ENCODE measurements at places on chromosomes 13 and 19.

DNA sequence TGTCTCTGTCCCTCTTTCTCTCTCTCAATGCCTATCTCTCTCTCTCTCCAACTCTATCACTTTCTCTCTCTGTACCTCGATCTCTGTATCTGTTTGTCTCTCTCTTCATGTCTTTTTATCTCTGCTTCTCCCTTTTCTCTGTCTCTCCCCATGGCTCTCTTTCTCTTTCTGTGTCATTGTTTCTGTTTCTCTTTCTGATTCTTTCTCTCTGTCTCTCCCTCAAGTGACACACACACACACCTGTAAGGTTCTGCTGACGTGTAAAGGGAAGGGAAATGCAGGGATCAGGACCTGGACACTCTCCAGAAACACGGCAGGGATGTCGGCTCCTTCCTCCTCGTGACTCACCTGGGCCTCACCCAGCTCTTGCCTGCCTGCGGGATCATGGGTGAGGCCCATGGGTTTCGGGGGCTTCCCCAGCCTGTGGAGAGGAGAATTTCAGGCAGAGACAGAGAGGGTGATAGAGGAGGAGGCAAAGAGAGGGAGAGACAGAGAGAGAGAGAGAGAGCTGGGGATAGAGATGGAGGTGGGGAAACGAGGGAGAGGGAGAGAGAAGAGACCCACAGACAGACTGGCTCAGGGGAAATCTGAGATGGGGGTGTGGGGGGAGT lies 5.4 kb upstream of the PLAUR start:
- DNase-seq: no peak

DNA sequence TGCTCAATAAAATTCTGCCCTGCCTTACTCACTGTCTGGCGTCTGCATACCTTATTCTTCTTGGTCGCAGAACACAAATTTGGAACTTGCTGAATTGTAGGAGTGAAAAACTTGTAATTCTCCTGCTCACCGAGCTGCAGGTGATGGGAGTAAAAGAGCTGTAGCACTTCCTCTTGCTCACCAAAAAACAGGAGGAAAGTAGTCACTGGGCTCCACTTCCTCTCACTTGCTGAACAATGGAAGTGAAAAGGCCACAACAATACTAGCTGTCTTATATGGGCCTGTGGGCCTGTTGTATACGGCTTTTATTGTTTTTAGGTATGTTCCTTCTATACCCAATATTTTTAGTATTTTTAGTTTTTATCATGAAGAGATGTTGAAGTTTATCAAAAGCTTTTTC lies 978.7 kb downstream of the SLITRK5 start:
- DNase-seq: no peak

DNA sequence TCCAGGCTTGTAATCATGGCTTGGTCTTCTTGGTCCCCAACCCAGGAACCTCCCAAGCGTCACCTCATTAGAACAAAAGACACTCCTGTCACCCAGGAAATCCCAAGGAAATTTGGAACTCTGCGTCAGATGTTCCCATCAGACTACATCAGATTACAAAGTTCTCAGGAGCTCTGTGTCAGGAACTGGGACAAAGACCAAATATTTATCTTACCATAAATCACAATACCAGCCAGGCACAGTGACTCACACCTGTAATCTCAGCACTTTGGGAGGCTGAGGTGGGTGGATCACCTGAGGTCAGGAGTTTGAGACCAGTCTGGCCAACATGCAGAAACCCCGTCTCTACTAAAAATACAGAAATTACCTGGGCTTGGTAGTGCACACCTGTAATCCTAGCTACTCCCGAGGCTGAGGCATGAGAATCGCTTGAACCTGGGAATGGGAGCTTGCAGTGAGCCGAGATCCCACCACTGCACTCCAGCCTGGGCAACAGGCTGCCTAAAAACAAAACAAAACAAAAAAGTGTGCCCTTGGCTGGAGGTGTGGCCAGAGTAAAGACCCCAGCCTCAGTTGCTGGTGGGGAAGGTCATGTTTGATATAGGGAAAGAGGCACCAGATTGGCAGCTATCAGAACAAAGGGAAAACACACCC lies 16.7 kb upstream of the CCDC124 start:
- DNase-seq: no peak

DNA sequence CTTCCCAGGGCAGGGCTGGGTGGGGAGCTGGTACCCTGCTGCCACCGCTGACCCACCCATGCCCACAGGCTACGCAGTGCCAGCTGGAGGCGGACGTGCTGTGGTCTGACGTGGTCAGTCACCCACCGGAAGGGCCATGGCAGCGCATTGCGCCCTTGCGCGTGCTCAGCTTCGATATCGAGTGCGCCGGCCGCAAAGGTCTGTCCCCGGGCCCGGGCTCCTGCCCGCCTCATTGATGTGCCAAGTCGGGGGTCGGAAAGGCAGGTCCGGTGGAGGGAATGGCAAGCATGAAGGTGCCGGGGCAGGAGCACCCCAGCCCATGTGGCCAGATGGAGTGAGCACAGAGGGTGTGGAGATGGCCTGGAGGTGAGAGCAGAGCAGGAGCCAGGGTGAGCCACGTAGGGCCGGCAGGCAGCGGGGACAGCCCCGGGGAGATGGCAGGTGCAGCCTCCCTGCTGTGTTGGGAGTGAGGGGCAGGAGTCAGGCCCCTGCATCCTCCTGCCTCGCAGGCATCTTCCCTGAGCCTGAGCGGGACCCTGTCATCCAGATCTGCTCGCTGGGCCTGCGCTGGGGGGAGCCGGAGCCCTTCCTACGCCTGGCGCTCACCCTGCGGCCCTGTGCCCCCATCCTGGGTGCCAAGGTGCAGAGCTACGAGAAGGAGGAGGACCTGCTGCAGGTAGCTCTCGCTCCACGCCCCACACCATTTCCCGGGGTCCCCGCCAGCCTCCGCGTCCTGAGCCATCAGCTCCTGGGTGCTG lies 16.0 kb upstream of the SPIB start:
- DNase-seq: no peak

DNA sequence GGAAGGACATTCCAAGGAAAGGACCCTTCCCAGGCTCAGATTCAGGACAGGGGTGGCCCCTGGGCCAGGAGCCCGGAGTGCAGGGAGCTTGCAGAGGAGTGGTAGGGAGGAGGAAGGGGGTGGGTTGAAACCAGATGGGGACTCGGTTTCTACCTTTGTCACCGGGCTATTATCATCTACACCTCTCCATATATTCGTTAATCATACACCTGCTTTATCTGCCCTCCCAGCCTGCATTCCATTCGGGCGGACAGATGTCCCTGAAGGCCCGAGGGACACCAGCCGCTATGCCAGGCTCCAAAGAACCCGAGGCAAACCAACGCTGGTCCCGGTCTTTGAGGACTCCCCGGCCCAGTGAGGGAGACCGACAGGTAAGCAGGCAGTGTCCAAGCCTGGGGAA lies 15.5 kb upstream of the MYH14 start:
- no peak for DNase-seq

DNA sequence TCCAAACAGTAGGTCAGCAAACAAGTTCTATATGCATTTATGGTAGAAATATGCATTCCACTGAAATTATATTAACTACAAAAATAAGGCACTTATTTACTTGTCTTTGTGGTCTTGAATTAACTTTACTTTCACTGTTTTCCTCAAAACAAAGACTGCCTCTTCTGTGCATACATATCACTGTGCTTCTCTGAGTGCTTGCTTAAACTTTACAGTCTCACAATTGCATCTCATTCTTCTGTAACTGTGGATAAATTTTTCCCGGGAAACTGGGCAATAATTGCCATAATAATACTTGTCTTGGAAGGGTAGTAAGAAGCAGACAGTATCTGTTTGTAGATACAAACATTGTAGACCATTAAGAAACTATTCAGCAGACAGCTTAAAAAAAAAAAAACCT lies 38.4 kb downstream of the EFNB2 start:
- no peak for DNase-seq

- DNase-seq: peak; percentile 41
Observed at GRCh38 chr13:75372517-75372916, 109.5 kb downstream of the TBC1D4 start.

DNA sequence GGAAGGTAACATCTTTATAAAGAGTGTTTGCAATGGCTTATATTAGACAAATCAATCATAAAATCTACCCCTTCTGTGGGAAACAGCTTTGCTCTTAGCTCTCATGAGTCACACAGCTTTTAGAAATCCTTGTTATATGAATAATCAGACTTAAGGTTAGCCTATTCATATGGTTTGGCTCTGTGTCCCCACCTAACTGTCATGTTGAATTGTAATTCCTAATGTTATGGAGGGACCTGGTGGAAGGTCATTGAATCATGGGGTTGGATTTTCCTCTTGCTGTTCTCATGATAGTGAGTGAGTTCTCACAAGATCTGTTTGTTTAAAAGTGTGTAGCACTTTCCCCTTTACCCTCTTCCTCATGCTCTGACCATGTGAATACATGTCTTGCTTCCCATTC lies 704.2 kb upstream of the KLHL1 start:
- no peak for DNase-seq

GRCh38 chr13:99626461-99627082 lies 125.3 kb downstream of the TM9SF2 start:
- DNase-seq: no peak

- DNase-seq: no peak
Observed at GRCh38 chr13:38636073-38636472, 50.8 kb upstream of the FREM2 start.

DNA sequence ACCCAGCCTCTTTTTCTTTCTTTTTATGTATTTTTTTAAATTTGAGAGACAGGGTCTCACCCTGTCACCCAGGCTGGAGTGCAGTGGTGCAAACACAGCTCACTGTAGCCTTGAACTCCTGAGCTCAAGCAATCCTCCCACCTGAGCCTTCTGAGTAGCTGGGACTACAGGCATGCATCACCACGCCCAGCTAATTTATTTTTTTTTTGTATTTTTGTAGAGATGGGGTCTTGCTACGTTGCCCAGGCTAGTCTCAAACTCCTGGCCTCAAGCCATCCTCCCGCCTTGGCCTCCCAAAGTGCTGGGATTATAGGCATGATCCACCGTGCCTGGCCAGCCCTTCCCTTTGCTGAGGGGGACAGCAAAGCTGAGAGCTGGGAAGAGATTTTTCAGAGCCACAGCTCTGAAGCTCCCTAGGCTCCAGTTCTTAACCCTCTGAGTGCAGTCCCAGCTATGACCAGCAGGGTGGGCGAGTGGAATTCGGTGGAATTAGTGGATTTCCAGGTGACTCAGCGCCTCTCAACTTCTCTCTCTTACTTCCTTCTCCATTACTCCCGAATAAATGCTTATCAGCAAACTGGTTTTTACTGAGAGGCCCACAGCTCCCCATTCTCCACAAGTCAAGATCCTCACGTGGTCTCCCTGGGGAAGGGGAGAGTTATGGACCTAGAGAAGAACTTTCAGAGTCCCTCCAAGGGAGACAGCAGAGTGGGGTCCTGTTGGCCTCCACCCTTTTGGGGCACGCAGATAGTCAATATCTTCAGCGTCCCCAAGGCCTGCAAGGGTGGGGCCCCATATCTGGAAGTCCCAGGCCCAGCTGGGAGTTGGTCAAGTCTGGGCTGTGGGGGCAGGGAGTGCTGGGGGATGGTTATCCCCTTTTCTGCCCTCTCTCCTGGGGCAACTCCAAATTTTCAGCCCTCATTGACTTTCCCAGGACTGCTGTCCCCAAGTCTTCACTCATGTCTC lies 1.2 kb downstream of the BLVRB start:
- peak; percentile 74 for DNase-seq

DNA sequence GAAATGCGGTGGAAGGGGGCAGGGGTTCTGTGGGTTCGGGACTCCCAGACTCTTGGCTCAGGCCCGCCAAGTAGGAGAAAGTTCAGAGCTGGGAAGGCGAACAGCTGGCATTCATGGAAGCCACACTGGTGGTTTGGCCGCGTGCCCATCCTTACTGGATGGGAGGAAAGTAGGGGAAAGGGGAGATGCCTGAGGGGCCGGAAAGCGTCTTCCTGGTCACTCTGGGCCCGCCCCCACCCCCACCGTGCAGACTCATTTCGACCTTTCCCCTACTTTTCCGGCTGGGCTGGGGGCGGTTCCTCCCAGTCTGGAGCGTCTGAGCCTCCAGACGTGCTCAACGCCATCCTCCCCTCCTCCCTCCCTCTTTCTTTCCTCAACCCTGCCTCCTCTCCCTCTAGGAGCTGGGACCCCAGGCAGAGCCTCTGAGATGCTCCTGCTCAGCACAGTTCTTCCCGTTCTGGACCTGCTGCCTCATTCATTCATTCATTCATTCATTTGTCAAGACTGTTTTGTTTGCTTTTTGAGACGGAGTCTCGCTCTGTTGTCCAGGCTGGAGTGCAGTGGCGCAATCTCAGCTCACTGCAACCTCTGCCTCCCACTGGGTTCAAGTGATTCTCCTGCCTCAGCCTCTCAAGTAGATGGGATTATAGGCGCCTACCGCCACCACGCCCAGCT lies 3.5 kb downstream of the ANGPTL4 start:
- DNase-seq: no peak

GRCh38 chr19:6185835-6186834 lies 50.7 kb downstream of the ACSBG2 start:
- no peak for DNase-seq

- peak; percentile 3 for DNase-seq
Observed at GRCh38 chr19:56476651-56477428, at the start of gene ZNF667. Gene ZNF667, minus strand, starts transcription at chr19:56477345. Its CDS starts 14,975 bp downstream, at chr19:56462370.

- DNase-seq: no peak
Observed at GRCh38 chr13:60850526-60850925, 453.5 kb downstream of the TDRD3 start.

GRCh38 chr13:45718992-45719391 lies 16.9 kb downstream of the CBY2 start:
- no peak for DNase-seq

DNA sequence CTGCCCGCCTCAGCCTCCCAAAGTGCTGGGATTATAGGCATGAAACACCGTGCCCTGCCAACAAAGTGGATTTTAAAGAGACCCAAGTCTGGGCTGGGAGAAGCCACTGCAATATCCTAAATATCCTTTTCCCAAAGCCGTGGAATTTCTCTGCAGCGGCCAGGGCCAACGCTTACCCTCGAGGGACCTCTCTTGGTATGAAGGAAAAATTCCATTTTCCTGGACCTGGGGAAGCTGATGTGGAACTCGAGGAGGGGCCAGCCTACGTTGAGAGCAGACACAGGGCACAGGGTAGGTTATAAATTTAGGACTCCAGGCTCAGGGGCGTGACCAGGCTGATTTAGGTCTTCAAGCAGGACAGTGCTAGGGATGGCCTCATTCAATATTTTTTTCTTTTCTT lies 17.7 kb upstream of the UPF1 start:
- DNase-seq: no peak

GRCh38 chr13:32116210-32116609 lies 84.6 kb downstream of the FRY start:
- DNase-seq: no peak

DNA sequence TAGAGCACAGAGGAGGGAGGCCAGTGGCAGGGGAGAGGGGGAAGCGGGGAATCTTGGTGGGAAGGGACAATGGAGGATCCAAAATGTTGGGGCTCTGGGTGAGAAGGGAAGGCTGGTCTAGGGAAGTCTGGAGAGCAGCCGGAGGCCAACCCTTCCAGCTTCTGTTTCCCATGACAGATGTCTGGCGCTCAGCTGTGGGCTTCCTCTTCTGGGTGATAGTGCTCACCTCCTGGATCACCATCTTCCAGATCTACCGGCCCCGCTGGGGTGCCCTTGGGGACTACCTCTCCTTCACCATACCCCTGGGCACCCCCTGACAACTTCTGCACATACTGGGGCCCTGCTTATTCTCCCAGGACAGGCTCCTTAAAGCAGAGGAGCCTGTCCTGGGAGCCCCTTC lies 1.1 kb downstream of the PSENEN start:
- DNase-seq: no peak

GRCh38 chr19:43265664-43266025 lies 3.7 kb downstream of the PSG9 start:
- no peak for DNase-seq

- peak; percentile 69 for DNase-seq
Observed at GRCh38 chr19:10260141-10260584, 8.1 kb downstream of the MRPL4 start.
